HCT116 (cell line): ENCODE measurements at places on chromosomes 7 and 10.

- DNase-seq = no peak
Observed at GRCh38 chr10:60942788-60943315, 1.1 kb downstream of the RHOBTB1 start.

DNA sequence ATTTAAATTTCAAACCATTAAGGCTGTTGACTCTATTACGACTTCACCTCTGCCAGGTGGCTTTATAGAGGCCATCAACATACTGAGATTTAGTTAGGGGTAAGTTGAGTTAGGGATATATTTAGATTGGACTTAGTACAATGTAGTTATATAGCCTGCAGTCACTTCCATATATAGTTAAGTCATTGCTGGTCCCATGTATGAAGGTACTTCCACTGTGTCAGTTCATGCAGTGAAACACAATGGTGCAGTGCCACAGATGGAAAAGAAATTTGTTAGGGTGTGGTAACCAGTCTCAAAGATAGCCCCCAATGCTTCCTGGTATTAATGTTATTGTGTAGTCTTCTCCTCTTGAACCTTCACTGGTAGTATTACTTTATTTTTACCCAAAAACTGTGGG, 12.6 kb upstream of the TSPAN13 start:
- DNase-seq = no peak

DNA sequence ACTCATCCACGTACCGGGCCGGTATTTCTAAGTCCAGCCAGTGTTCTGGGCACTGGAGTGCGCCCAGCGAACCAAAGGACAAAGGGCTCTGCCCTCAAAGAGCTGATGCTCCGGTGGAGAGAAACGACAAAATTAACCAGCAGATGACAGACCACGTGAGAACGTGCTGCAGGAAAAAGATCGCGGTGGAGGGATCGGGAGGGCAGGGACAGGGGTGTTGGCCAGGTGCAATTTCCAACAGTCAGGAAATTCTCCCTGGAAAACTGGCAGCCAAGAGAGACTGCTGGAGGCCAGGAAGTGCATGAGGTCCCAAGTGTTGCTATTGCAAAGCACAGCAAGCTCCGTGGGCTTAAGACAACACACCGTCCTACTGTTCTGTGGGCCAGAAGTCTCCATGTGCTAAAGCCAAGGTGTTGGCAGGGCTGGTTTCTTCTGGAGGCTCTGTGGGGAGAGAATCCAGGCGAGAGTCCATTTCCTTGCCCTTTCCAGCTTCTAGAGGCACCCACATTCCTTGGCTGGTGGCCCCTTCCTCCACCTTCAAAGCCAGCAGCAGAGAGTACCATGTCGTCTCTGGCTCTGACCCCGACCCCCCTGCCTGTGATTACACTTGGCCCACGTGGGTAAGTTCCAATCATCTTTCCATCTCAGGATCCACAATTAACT, 21.3 kb upstream of the AMZ1 start:
- DNase-seq = no peak

DNA sequence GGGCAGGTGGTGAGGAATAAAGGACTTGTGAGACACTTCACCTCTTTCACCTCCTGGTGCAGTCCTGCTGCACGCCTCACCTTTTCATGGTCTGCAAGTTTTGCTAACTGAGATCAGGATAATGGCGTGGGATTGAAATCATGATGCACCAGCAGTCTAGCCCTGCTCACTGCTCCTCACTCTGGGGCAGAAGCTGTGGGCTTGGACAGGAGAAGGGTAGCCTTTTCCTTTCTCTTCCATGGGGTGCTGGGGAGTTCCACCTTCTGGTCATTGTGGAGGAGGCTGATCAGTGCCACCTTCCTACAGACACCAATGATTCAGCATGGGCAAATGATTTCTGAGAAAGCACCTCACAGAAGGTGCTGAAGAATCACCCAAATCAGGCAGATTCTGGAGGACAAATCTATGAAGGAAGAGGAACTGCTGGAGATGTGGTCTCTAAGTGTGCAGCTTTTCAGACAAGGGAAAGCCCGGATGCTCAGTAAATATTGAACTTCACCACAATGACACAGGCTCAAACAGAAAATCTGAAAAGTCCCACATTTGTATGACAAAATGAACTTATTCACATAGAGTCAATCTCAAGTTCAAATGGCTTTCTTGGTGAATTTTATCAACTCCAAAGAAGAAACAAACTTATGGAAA, 19.7 kb downstream of the MBL2 start:
- DNase-seq = no peak

- DNase-seq = no peak
Observed at GRCh38 chr10:15760681-15761080, 41.0 kb upstream of the ITGA8 start.

DNA sequence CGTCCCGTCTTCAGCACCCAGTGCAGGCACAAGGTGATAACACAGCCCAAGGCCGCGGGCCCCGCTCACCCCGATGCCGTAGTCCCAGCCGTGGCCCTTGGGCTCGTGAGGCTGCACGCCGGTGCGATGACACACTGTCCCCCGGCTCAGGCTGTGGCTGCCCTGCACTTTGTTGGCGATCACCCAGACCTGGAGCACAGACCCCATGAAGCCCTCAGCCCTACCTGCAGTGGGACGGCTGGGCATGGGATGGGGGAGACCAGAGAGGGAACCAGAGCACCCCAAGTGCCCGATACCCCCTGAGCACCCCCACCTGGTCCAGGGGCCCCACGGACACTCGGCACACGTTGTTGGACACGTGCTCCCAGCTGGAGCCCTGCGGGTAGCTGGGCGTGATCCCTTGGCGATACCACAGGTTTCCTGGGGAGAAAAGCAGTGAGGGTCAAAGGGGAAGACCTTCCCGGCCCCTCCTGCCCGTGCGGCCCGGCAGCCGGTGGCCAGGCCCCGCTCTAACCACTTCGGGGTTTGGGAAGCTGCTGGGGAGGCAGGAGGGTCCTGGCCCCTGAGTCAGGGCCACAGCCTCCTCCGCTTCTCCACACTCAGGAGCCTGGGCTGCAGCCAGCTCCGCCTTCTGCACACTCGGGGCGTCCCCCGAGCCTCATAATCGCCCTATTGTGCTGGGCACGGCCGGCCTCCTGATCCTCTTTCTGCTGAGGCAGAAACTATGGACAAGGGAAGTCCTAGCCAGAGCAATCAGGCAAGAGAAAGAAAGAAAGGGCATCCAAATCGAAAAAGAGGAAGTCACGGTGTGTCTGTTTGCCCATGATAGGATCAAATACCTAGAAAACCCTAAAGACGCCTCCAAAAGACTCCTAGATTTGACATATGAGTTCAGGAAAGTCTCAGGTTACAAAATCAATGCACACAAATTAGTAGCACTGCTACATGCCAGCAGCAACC, 6.7 kb downstream of the BHLHA15 start:
- DNase-seq = no peak

DNA sequence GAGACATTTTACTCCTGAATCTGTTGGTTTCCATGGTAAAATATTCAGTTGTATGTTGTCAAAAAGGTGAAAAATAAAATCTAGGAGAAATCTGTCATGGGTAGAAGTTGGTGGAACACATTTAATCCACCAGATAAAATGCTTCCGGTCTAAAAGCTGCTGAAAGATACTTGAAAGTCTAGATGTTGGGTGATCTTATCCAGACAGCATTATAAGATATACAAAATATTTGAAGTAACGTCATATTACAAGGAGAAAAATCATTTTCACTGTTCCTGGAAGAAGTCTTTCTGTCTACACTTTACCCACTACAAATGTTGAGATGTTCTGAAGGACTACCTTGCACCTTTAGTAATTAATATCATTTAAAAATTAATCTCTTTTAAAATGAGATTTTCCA, 40.9 kb downstream of the CALD1 start:
- DNase-seq = no peak

DNA sequence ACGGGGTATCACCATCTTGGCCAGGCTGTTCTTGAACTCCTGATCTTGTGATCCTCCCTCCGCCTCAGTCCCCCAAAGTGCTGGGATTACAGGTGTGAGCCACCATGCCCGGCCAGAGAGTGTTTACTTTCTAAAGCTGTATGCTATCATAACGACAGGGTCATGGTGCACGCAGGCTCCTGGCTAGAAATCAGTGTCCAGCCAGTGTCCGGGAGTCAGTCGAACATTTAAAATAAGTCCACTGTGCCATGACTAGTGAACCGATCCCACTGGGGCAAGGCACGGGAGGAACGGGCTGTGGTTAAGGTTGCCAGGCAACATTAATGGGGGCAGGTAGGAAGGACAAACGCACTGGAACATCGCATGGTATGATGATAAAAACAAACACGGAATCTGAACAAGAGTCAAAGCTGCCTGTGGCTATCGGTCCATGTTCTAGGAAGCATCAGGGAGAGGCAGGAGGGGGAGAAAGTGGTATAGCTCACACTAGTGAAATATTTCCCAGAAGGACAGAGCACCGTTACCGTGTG, 89.0 kb upstream of the SEPHS1 start:
- no peak for DNase-seq

GRCh38 chr10:5774987-5775620, 38.1 kb downstream of the GDI2 start:
- DNase-seq = no peak
